ENCODE measurements at places on chromosomes 2 and 18.

DNA sequence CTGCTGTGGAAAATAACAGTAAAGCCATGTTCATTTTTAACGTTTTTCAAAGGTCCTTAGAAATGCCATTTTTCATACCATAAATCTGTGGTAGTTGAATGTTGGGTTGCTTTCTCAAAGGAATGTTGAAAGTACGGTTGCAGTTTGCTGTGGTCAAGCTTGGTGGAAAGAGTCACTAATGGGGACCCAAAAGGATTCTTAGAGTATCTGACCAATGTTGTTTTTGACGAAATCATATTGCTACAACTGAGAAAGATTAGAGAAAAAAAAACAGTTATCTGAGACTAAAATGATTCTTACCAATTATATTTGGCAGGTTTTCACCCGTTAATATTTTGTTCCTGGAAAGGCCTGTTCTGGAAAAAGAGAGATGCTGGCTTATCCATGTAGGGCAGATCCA is 439.5 kb upstream of the ETAA1 start:
- H3K36me3 ChIP-seq = no peaks in the 10 kb centered on the region
- DNase-seq = no peak
- no peaks in the 10 kb centered on the region for H3K27me3 ChIP-seq
- H3K27ac ChIP-seq = no peak overlapping the region
- H3K4me1 ChIP-seq = peaks cover 12% of the 10 kb centered on the region
- H3K4me3 ChIP-seq = no peak overlapping the region

- H3K27ac ChIP-seq = no peak overlapping the region
- H3K4me3 ChIP-seq = no peak overlapping the region
- DNase-seq = no peak
- H3K4me1 ChIP-seq = no peaks in the 10 kb centered on the region
Measured at GRCh38 chr2:239516954-239517305, 116.1 kb upstream of the HDAC4 start.

- H3K27me3 ChIP-seq = no peaks in the 10 kb centered on the region
- H3K4me3 ChIP-seq = no peak overlapping the region
- H3K36me3 ChIP-seq = no peaks in the 10 kb centered on the region
- no peaks in the 10 kb centered on the region for H3K4me1 ChIP-seq
- H3K27ac ChIP-seq = no peak overlapping the region
- no peak for DNase-seq
Measured at GRCh38 chr2:220560192-220560591, 932.8 kb downstream of the SLC4A3 start.

DNA sequence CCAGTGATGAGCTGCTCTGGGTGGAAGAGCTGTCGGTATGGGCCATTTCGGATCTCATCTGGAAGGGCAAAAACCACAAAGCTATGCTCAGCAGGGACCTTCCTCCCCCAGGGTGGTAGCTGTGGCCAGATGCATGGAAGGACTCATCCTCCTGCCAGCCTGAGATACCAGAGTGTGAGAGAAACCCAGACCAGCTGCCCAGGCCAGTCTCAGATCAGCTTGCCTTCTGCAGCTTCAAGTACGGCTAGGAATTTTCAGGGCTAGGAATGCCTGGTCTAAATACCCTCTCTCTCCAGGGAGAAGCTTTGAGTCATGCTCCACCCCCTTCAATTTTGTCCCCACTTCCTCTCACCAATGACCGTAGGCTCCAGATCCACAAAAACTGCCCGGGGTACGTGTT is 1.4 kb upstream of the TUBA4B start:
- DNase-seq = no peak
- no peaks in the 10 kb centered on the region for H3K36me3 ChIP-seq
- H3K27ac ChIP-seq = no peak overlapping the region
- H3K4me1 ChIP-seq = peaks cover 59% of the 10 kb centered on the region
- H3K4me3 ChIP-seq = peak overlapping the region; percentile 58

DNA sequence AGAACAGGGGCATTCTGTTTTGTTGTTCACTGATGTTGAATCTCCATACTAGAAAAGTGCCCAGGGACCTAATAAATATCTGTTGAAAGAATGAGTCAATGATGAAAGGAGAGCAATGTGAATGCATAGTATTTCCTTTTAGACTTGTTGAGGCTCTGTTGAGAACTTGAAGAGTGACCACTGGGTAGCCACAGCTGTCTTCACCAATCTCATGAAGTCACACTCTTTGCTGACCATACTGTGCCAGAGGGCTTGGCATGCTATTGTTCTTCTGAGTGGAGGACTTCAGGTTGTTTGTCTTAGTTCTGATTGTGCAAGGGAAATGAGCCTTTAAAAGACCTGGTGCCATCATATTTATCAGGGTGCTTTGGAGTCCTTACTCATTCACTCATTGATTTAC is 41.6 kb upstream of the NT5C1B start:
- no peaks in the 10 kb centered on the region for H3K4me1 ChIP-seq
- H3K36me3 ChIP-seq = no peaks in the 10 kb centered on the region
- H3K27me3 ChIP-seq = no peaks in the 10 kb centered on the region
- DNase-seq = no peak
- no peak overlapping the region for H3K4me3 ChIP-seq
- H3K27ac ChIP-seq = no peak overlapping the region

GRCh38 chr18:7945882-7946281 is 378.8 kb downstream of the PTPRM start:
- H3K36me3 ChIP-seq = no peaks in the 10 kb centered on the region
- no peak for DNase-seq
- H3K27ac ChIP-seq = no peak overlapping the region
- H3K4me3 ChIP-seq = no peak overlapping the region
- H3K4me1 ChIP-seq = peaks cover 7% of the 10 kb centered on the region

DNA sequence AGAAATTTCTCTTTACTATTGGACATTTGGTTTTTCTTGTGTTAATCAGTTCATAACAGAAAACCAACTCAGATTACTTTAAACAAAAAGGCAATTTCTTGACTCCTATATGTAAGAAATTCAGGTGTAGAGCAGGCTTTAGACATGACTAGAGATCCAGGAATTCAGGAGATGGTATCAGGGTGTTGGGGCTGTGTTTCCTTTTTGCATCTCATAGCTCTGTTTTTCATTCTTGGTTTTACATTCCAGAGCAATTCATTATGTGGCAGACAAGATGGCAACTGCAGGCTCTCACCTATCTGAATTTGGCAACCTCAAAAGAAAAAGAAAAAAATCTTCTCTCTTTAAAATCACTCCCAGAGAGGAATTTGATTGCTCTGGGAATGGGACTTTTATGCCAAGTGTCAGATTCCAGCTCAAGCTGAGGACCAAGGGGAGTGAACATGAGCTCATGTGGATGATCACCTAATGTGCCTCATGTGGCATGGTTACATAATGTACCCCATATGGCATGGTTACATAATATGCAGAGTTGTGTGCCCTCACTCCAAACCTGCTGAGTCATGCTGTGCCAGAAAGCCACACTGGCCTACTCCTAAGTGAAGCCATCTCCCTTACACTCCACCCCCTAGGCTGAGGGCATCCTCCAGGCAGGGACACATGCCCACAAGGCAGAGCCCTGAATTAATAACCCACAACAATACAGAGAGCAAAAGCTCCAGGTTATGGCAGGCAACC is 282.7 kb downstream of the MBD2 start:
- no peak for DNase-seq
- no peak overlapping the region for H3K27ac ChIP-seq
- H3K27me3 ChIP-seq = no peaks in the 10 kb centered on the region
- no peak overlapping the region for H3K4me3 ChIP-seq
- no peaks in the 10 kb centered on the region for H3K36me3 ChIP-seq

Measured in pancreas (tissue), 10 donors.